ENCODE measurements at places on chromosomes 1 and 21.
A peak's percentile ranks its signal among the peaks of the same experiment; 100 is the strongest.

- peak; percentile 97 for DNase-seq
These were observed at the start of gene ZBTB21 for GRCh38 chr21:42009831-42010506. TSS of gene ZBTB21 (minus strand) at chr21:42010360. CDS start at chr21:41994095, 16,265 bp downstream.

- no peak for DNase-seq
These were observed 45.0 kb downstream of the TAS1R2 start for GRCh38 chr1:18814425-18814824.

GRCh38 chr1:160548183-160548582 is 25.1 kb upstream of the SLAMF6 start:
- DNase-seq, result no peak

GRCh38 chr1:1627261-1627828 is 4.6 kb upstream of the MMP23B start:
- DNase-seq, result no peak

DNA sequence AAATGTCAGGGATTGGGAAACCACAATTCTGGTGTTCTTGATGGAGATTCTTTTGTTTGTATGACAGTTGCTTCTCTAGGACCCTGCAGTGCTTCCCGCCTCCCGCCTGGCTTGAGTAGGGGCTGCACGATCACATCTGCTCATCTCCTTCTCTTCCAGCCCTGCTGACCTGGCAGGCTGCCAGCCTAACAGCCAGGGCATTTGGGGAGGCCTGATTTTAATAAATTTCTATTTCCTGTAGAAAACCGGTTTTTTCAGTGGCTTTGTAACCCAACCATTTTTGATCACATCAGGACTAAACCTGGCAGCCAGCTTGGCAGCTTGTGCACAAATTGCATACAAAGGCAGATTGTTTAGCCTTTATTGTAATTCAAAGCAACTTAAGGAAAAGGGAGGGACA is 78.9 kb downstream of the UBE2U start:
- DNase-seq, result no peak

DNA sequence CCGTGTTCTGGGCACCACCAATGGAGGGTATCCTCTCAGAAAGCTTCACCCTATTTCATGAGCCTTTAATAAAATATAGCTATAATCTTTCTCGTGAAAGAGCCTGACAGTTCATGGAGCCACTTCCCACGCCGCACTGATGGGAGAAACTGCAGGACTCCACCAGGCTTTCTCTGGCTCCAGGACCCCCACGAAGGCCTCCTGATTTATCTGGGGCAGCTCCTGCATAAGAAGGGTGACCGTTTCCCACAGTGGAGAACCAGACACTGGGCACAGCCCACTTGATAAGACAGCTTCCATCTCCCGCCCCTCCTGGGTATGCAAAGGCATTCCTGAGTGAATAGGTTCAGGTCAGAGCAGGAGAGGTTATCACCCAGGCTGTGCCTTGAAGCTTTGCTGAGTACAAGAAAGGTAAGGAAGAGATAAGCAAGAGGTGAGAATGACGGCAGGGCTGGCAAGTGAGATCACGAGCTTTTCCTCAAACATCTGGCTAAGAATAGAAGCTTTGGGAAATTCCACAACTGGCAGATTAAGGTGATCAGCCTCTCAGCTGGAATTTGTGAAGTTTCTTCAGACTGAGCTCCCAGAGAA is 499.8 kb downstream of the KIF26B start:
- DNase-seq, result no peak
